Lower lobe of right lung (tissue), 2 donors: ENCODE measurements at places on chromosomes 11 and 22. TPM values are rescaled to one million over a fixed set of nuclear protein-coding genes. Genes with fewer than 3 reads are reported as not detected.

RHOD gene
- 12.2 TPM for total RNA-seq

RAB36 gene
- 9.6 TPM for total RNA-seq

BBS1 gene
- 41.4 TPM for total RNA-seq

POLR3H gene
- total RNA-seq: 39.0 TPM

GRCh38 chr11:66868726-66869566 lies 12.1 kb downstream of the LRFN4 start:
- DNase-seq: peak; percentile 85

DNA sequence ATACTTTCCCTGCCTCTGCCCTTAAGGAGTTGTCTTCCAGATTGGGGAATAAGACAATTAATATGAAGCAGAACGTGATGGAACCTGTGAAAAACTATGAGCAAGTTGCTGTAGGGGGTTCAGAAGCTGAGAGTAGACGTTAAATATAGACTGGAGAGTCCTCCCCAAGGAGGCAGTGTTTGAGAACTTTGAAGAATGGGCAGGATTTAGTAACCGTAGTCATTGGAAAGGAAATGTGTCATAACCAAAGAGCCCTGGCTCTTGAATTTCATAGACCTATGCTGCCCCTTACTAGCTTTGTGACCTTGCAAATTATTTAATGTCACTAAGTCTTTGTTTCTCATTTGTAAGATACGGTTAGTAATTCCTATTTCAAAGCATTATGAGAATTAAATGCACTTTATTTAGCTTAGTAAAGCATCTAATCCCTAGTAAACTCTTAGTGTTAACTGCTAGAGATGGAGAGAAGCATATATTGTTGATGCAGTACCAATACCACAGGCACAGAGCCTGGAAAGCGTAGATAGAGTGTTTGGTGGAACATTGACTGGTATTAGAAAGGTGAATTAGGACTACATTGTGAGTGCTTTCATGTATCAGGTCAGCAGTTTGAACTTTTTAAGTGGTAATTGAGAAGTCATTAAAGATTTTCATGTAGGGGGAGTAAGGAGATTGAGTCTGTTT lies 54.1 kb downstream of the MCAM start:
- DNase-seq: no peak

DNA sequence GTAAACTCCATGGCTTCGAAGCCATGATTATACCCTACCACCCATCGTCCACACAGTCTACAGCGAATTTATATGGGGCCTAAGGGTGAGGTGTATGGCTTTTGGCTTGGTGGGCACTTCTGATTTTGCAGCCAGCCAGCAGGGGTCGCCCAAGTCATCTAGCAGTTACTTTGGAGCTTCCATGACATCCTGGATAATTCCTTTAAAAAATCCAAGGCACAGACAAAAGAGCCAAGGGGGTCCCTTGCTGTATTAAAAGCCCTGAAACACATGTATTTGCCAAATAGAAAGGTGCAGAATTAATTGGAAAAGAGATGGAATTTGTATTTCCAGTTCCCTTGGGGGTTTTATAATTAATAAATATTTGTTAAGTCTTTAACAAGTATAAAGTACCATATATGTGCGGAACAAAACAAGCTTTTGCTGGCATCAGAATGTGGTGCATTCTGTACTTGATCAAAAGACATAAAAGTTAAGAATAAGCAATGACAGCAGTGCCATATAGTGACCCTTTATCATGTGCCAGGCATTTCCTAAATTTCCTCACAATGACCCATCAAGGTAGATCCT lies 132.8 kb upstream of the PITPNB start:
- DNase-seq: no peak

DNA sequence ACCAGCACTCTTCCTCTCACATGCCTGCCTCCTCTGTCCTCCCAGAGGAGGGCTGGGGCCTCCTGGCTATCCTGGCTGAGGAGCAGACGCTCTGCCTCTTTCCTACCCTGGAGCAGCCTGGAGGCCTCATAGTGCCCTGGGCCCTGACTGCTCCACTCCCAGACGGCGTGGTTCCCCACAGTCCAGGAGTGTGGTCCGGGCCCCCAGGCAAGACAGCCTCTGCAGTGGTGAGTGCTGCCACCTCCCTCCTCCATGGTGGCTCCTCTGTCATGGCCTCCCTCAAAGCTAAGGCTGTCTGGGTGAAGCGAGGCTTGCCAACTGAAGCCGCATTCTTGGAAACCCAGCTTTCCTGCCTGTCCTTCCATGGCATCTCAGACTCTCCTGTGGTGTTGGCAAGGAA lies 19.8 kb downstream of the GAB4 start:
- DNase-seq: no peak

GRCh38 chr11:74018331-74019005 lies 9.6 kb upstream of the UCP3 start:
- DNase-seq: peak; percentile 94
